ENCODE measurements at places on chromosomes 6 and 20. TPM values are rescaled to one million over a fixed set of nuclear protein-coding genes. Genes with fewer than 3 reads are reported as not detected.

DNA sequence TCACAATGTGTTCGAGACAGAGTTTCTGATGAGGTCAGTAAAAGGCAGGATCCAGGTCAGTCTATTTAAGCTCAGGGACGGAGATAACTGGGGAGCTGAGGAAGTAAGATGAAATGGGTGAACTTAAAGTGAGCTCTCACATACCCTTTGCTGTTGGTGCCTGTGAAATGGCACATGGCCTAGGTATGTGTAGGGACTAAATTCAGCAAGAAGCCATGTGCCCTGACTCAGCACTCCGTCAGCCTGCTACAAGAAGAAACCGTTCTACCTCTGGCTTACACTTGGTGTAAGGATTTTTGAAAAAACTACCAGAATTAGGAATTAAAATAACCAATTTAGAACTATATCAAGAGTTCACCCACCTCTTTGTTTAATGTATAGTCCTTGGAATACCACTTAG lies 41.1 kb upstream of the TRDN start:
- no peaks in the 10 kb centered on the region for H3K27me3 ChIP-seq
- H3K4me3 ChIP-seq: no peak overlapping the region
- H3K27ac ChIP-seq: no peak overlapping the region

GRCh38 chr6:169851641-169852503 lies 100.5 kb downstream of the ERMARD start:
- H3K27me3 ChIP-seq: no peaks in the 10 kb centered on the region
- DNase-seq: no peak
- no peaks in the 10 kb centered on the region for H3K36me3 ChIP-seq
- no peaks in the 10 kb centered on the region for H3K4me1 ChIP-seq

DNA sequence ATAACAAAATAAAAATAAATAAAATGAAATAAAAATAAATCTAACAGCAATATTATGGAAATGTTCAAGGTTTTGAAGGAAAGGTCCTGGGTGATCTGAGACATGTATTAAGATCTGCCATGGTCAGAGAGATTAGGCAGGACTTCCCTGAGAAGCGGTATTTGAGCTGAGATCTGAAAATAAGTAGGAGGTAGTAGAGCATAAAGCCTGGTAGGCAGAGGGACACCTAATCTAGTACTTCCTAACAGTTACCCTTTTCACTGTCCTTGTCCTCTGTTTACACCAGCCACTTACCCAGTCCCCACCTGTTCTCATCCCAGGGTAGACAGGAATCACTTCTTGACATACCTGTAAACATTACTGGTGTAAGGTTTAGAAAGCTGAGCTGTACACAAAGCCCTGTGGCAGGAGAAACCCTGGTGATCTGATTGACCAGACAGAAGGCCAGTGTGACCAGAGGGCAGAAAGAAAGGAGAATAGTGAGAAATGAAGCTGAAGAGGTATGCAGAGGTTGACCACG lies 8.3 kb upstream of the ZNF318 start:
- no peak overlapping the region for H3K4me3 ChIP-seq
- DNase-seq: no peak
- H3K27me3 ChIP-seq: peaks cover 2% of the 10 kb centered on the region
- H3K27ac ChIP-seq: no peak overlapping the region

- H3K27ac ChIP-seq: no peak overlapping the region
- H3K36me3 ChIP-seq: peaks cover 14% of the 10 kb centered on the region
- DNase-seq: no peak
- H3K4me3 ChIP-seq: no peak overlapping the region
Observed at GRCh38 chr6:170198298-170198697, 92.6 kb downstream of the DLL1 start.

GRCh38 chr20:59566631-59567524 lies 37.5 kb upstream of the PHACTR3 start:
- H3K36me3 ChIP-seq: no peaks in the 10 kb centered on the region
- peaks cover 6% of the 10 kb centered on the region for H3K27me3 ChIP-seq
- peaks cover 4% of the 10 kb centered on the region for H3K4me1 ChIP-seq
- H3K27ac ChIP-seq: no peak overlapping the region

GRCh38 chr20:54517241-54517975 lies 42.0 kb downstream of the DOK5 start:
- no peaks in the 10 kb centered on the region for H3K4me1 ChIP-seq
- H3K36me3 ChIP-seq: no peaks in the 10 kb centered on the region
- no peak overlapping the region for H3K27ac ChIP-seq
- peaks cover 9% of the 10 kb centered on the region for H3K27me3 ChIP-seq
- H3K4me3 ChIP-seq: no peak overlapping the region
- DNase-seq: no peak

- no peak for DNase-seq
- no peaks in the 10 kb centered on the region for H3K36me3 ChIP-seq
- H3K4me1 ChIP-seq: no peaks in the 10 kb centered on the region
- H3K27me3 ChIP-seq: no peaks in the 10 kb centered on the region
- no peak overlapping the region for H3K27ac ChIP-seq
Observed at GRCh38 chr6:32058511-32058963, 20.3 kb downstream of the CYP21A2 start.

DNA sequence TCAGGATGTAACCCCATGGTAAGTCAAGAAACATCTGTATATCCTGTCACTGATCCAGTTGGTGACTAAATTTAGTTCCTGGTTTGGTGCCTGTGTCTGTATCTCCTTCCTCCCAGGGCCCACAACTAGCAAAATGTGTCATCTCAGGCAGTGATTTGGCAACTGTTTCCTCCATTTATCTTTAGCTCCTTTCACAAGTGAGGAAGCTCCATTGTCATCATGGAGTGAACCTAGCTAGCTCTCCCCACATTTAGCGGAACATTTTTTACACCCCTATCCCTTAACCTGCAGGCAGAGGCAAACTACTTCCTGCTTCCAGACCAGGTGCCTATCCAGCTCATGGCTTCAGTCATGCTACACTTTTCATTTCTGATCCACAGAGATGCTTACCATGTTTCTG lies 99.5 kb downstream of the IPCEF1 start:
- H3K4me3 ChIP-seq: no peak overlapping the region
- no peaks in the 10 kb centered on the region for H3K27me3 ChIP-seq
- no peak overlapping the region for H3K27ac ChIP-seq

DNA sequence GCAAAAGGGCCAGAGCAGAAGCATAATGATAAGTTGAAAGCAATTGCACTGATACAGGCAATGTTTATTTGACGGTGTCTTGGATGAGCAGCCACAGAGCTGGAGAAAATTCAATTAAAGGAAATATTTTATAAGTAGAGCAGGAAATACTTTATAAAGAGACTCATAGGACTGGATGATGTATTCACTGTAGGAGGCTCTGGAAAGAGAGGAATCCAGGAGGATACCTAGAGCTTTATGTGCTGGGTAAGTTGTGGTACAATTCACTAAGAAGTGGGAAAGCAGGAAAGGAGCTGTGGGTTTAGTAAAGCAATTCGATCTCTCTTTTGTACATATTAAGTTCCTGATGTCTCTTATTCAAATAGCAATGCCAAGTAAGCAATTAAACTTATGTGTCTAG lies 86.3 kb downstream of the C6orf118 start:
- no peaks in the 10 kb centered on the region for H3K4me1 ChIP-seq
- DNase-seq: no peak
- H3K27ac ChIP-seq: no peak overlapping the region
- no peaks in the 10 kb centered on the region for H3K27me3 ChIP-seq

DNA sequence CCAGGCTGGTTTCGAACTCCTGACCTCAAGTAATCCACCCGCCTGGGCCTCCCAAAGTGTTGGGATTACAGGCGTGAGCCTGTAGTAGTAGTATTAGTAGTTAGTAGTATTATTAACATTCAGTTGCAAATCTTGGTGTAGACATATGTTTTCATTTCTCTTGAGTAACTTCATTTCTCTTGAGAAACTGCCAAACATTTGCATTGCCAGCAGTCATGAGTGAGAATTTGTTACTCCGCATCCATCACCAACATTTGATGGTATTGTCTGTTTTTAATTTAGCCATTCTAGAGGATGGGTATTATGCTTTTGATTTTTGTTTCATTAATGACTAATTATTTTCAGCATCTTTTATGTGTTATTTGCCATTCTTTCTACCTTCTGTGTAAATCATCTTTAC lies 1.5 kb upstream of the ERVFRD-1 start:
- no peak overlapping the region for H3K4me3 ChIP-seq
- no peaks in the 10 kb centered on the region for H3K27me3 ChIP-seq
- peaks cover 30% of the 10 kb centered on the region for H3K4me1 ChIP-seq
- no peak overlapping the region for H3K27ac ChIP-seq

- no peak for DNase-seq
- no peak overlapping the region for H3K27ac ChIP-seq
- peaks cover 3% of the 10 kb centered on the region for H3K4me1 ChIP-seq
- H3K27me3 ChIP-seq: peaks cover 8% of the 10 kb centered on the region
- H3K36me3 ChIP-seq: no peaks in the 10 kb centered on the region
- H3K4me3 ChIP-seq: no peak overlapping the region
Observed at GRCh38 chr20:51303731-51304670, 238.5 kb downstream of the NFATC2 start.

DNA sequence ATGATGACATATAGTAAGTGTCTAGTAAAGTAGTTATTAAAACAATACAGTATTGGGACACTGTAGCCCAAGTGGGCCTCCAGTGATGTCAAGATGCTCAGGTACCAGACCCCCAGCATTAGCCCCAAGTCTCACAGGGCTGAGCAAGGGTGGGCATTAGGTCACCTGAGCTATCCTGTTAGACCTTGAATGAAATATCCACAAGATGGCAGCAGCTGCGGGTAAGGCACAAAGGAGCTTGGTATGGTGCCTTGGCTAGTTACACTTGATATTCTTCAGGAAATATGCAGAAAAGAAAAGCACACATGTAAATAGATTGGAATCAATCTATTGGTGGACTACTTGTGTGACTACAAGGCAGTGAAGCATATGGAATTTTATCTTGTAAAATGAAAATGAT lies 701.8 kb upstream of the ADGRB3 start:
- no peaks in the 10 kb centered on the region for H3K4me1 ChIP-seq
- no peaks in the 10 kb centered on the region for H3K27me3 ChIP-seq
- no peaks in the 10 kb centered on the region for H3K36me3 ChIP-seq
- no peak overlapping the region for H3K27ac ChIP-seq
- DNase-seq: no peak

DNA sequence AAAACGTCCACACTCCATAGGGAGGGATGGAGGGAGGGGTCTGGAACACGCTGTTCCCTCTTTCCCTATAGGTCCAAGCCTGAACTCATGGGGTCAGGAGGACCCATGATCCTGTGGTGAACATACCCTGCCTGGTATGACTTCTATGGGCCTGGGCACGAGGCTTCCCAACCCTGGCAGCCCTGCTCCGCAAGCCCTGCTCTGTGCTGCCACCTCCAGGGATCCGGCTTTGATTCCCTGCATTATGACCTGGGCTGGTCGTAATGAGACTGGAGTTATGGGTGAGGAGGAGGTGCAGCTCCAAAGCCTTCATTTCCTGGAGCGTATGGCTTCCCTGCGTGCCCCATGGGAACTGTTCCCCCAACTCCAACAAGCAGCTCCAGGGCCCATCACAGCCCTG lies 54.9 kb downstream of the CDH22 start:
- no peaks in the 10 kb centered on the region for H3K36me3 ChIP-seq
- H3K4me1 ChIP-seq: no peaks in the 10 kb centered on the region
- H3K4me3 ChIP-seq: no peak overlapping the region
- H3K27ac ChIP-seq: no peak overlapping the region

TSBP1 gene
- not detected for total RNA-seq

BCAS1 gene
- total RNA-seq: not detected

HLA-DRA gene
- total RNA-seq: 9.2 TPM

All from activated CD8-positive, alpha-beta T cell treated with anti-CD3 and anti-CD28 coated beads for 36 hours (primary cell).